ENCODE measurements at places on chromosomes 3 and 15. TPM values are rescaled to one million over a fixed set of nuclear protein-coding genes. Genes with fewer than 3 reads are reported as not detected.

Gene GJD2
- not detected for total RNA-seq

Gene MORC1
- total RNA-seq: not detected

Gene ADAMTS7
- total RNA-seq: 0.48 TPM

Gene TRIM42
- not detected for total RNA-seq

Gene FBLN2
- 0.15 TPM for total RNA-seq

Gene PTH1R
- total RNA-seq: not detected

Gene CCR3
- not detected for total RNA-seq

Gene CX3CR1
- 0.51 TPM for total RNA-seq

All from activated CD8-positive, alpha-beta memory T cell treated with anti-CD3 and anti-CD28 coated beads for 36 hours (primary cell).